ENCODE measurements at places on chromosomes 4 and X.
A peak's percentile ranks its signal among the peaks of the same experiment; 100 is the strongest.

GRCh38 chr4:78691971-78692821, 84.0 kb upstream of the BMP2K start:
- no peak for DNase-seq

- DNase-seq, result no peak
These were observed 121.0 kb downstream of the ARHGAP24 start for GRCh38 chr4:85595796-85596559.

DNA sequence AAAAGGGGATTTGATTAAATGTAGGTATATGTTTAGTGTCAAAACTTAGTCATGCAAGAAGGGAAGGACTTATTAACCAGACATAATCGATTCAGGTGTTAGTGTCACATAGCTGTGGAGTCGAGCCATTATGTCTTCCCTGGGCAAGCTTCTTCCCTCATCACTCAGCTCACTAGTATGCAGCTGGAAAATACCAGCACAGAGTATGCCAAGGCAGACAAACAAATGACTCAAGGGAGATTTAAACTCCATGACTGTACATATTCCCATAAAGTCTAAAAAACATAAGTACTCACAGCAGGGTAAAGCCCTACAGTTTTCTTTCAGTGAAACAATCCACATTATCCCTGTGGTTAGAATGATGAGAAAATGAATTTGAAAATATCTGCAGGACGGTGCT, 304.5 kb downstream of the CBLL2 start:
- peak; percentile 52 for DNase-seq

GRCh38 chr4:71377561-71377960, 38.7 kb downstream of the SLC4A4 start:
- DNase-seq, result peak; percentile 37

DNA sequence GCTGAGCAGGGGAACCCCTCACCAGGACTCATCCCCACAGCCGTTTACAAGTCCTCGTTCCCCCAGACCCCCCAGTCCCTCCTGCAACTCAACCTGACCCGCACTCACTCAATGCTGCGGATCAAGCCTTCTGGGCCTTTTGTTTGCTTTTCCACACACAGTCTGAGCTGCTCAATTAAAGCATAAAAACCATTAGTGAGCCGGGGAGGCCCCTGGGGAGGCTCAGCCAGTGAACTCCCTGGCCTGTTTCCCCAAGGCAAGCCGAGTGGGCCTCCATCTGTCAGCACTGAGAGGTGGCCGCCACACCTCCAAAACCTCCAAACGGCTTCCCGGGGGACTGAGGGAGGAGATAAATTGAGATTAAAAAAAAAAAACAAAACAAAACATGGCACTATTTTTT, 158.5 kb downstream of the SHOX start:
- no peak for DNase-seq

- no peak for DNase-seq
These were observed 99.2 kb downstream of the TSPAN7 start for GRCh38 chrX:38660395-38661102.

GRCh38 chr4:174880001-174880400, 38.2 kb upstream of the ADAM29 start:
- no peak for DNase-seq

- no peak for DNase-seq
These were observed 947.1 kb upstream of the HS3ST1 start for GRCh38 chr4:12375805-12376204.

DNA sequence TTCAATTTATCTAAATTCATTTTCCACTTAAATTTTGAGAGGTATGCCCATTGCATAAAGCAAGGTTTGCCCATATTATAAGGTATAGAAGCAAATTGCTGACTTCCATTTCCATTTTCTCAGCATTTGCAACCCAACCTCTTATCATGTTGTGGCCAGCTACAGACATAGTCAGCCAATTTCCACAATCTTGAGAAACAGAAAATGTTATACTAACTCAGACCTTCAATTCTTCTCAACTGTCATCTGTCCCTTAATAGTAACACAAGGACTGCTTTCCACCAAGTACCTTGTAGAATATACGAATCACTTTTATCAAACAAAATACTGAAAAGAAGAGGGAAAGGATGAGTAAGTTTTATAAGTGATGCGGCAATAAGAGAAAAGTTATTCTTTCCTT, 11.2 kb upstream of the GRIA3 start:
- no peak for DNase-seq

DNA sequence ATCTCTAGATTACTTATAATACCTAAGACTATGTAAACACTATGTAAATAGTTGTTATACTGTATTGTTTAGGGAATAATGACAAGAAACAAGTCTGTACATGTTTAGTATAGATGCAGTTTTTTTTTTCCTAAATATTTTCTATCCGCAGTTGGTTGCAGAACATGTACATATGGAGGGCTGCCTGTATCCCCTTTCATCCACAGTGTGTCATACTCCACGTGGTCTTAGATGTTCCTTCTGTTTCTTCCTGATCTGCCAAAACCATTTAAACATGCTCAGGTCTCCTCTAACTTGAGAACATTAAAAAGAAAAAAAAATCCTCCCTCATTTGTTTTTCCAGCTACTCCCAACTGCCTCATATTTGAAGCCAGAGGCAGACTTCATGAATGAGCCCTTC, 14.0 kb downstream of the OCIAD1 start:
- DNase-seq, result no peak

GRCh38 chr4:4541040-4541631, 712 bp downstream of the STX18 start:
- DNase-seq, result peak; percentile 44

GRCh38 chr4:15148199-15148598, 145.9 kb downstream of the CPEB2 start:
- no peak for DNase-seq

GRCh38 chr4:100208964-100209363, 18.7 kb upstream of the DDIT4L start:
- DNase-seq, result peak; percentile 34

GRCh38 chr4:150411520-150411919, 170.4 kb upstream of the MAB21L2 start:
- DNase-seq, result no peak

- no peak for DNase-seq
These were observed 195.2 kb upstream of the STK26 start for GRCh38 chrX:131827935-131828334.

DNA sequence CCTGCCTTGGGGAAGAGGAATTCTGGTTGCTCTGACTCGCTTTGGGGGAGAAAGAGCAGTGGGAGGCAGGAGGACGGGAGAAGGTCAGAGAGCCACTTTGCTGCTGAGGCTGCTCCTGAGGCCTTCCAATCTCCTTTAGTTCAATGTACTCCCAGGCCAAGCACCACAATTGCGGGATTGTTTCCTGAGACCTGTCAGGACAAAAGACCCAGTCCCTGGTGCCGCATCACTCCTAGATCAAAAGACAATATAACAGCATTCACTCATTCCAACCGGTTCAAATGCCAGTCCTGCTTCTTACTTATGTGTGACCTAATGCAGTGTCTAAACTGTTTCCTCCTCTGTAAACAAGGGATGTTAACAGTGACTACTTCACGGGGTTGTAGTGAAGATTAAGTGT, 106.4 kb downstream of the TRIML1 start:
- no peak for DNase-seq

- DNase-seq, result peak; percentile 74
These were observed 750 bp downstream of the TMEM129 start for GRCh38 chr4:1720163-1720983.

GRCh38 chr4:178165251-178165950, 723.2 kb upstream of the AGA start:
- no peak for DNase-seq

- DNase-seq, result no peak
These were observed 33.8 kb upstream of the SLIT2 start for GRCh38 chr4:20217951-20218350.

DNA sequence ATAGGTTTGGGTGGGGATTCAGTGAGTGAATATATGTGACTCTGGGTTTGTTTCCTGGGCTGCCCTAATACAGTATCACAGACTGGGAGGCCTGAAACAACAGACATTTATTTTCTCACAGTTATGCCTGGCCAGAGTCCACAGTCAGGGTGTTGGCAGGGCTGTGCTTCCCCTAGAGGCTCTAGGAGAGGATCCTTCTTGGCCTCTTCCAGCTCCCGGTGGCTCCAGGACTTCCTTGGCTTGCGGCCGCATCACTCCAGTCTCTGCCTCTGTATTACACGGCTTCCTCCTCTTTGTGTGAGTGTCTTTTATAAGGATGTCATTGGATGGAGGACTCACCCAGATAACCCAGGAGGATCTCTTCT, 5.2 kb upstream of the JAKMIP1 start:
- no peak for DNase-seq

DNA sequence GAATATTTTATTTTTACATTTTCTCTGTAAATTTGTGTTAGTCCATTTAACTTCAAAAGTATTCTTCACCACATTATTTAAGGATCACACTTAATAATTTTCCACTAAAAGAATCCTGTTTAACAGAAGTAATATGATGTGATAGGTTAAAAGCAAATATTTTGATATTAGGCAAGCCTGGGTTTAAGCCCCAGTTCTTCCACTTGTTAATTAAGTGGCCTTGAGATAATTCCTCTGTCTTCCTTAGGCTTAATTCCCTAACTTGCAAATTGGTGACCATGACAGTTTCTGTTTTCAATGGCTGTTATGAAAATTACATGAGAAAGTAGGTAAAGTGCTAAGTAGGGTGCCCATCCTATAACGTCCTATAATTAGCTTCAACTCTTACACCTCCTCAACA, 129.9 kb upstream of the ATOH1 start:
- DNase-seq, result no peak

- DNase-seq, result peak; percentile 49
These were observed 168.6 kb downstream of the PPP3CA start for GRCh38 chr4:101178731-101179130.

- peak; percentile 62 for DNase-seq
These were observed 210.7 kb upstream of the TLL1 start for GRCh38 chr4:165662341-165662740.

DNA sequence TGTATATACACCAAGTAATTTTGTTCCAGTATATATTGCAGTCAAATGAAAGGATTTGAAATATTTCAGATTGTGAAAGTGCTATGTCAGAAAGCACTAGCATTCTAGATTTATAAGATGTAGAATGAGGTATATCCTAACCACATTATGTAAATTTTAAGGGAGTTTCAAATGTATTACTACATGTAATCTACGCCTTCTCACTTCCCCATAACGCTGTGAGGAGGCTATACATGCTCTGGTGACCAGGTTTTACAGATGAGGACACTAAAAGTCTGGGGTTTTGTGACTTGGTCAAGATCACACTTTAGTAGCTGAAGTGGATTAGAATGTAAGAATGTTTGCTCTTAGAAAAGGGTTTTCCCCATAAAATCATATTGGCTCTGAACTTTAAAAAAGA, 8.1 kb downstream of the ENPEP start:
- no peak for DNase-seq

- DNase-seq, result peak; percentile 1
These were observed 1630.0 kb downstream of the STIM2 start for GRCh38 chr4:28490669-28491068.

GRCh38 chr4:93461541-93461940, 367.0 kb upstream of the ATOH1 start:
- DNase-seq, result no peak

DNA sequence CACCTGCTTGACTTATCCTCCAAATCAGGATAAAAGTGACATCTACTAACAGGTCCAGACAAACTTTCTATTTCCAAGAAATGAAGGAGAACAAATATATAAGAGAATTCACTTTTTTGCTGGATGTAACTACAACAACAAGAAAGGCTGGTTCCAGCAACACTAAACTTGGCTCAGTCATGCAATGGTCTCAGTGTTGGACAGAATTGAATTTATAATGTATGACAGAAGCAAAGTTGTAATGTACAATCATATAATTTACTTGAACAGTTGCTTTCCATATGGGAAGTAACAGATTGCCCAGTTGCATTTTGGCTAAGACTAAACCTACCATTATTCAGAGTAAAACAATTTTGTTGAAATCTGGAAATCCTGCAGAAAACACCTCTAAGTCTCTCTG, 183.3 kb upstream of the INTU start:
- DNase-seq, result no peak

GRCh38 chr4:22454216-22454838, 61.5 kb downstream of the ADGRA3 start:
- no peak for DNase-seq

GRCh38 chrX:71998836-71999509, 88.3 kb downstream of the NHSL2 start:
- peak; percentile 31 for DNase-seq

DNA sequence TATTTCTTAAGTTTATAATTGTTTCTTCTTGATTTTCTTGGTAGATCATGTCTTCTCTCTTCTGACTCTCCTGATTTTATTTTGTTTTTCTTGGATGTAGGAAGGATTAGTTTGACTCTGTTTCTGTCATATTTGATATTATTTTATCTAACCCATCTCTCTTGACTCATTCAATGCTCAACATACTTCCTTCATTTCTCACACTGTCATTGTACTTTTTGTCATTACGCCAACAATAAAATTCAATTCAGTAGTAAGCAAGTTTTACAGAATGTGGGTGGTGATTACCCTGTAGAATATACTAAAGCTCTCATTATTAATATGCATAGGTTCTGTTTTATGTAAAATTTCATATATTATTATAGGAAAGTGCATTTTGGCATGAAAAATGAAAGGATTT, 1303.0 kb upstream of the AGA start:
- DNase-seq, result peak; percentile 2

GRCh38 chr4:152455311-152455710, 80.6 kb downstream of the FBXW7 start:
- DNase-seq, result no peak

DNA sequence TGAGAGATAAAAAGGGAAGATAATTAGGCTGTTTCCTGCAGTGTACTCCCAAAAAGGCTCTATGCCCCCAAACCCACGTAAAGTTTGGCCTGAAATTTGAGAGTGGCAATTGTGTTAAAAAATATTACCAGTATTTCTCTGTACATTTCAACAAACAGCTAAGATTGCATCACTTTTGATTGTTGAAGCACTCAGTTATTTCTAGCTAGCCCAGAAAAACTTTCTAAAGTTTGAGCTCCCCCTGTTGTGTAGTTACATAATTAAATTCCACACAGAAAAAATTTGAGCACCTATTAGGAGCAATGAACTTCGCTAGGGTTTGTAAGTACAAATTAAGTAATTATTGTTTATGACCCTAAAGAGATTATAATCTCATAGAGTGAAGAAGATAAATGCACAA, 109.4 kb downstream of the DLG3 start:
- peak; percentile 19 for DNase-seq

GRCh38 chr4:85696661-85697060, 221.7 kb downstream of the ARHGAP24 start:
- no peak for DNase-seq

- DNase-seq, result peak; percentile 4
These were observed 138.4 kb upstream of the ETNPPL start for GRCh38 chr4:108901291-108901690.

GRCh38 chrX:1928805-1929204, 313.9 kb downstream of the ASMT start:
- no peak for DNase-seq

- DNase-seq, result no peak
These were observed 65.4 kb downstream of the APBB2 start for GRCh38 chr4:41148931-41149330.

GRCh38 chrX:120308959-120309872, 2.0 kb downstream of the TMEM255A start:
- DNase-seq, result peak; percentile 78

All from astrocyte of the hippocampus (primary cell).